ENCODE measurements at places on chromosomes 12 and 14.

DNA sequence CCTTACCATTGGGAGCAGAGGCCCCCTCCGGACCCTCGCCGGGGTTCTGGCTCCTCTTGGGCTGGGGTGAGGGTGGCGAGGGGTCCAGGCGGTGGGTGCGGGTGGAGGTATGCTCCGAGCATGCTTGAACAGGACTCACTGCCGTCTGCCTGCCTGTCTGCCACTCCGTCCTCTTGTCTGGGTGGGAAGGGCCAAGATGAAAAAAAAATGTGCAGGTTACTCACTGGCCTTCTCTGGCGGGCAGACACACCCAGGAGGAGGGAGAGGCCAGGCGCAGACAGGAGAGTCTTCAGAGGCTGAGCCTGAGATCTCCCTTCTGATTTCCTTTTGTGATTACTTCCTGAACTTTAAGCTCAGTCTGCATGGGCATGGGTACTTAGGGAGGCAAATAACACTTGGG is 76.1 kb downstream of the STON2 start:
- DNase-seq, result no peak

- DNase-seq, result no peak
These were observed 49.1 kb downstream of the CEP290 start for GRCh38 chr12:88092771-88093170.

GRCh38 chr12:88182416-88182815 is 40.3 kb downstream of the TMTC3 start:
- DNase-seq, result no peak

GRCh38 chr14:73008501-73008900 is 18.4 kb downstream of the ZFYVE1 start:
- no peak for DNase-seq

GRCh38 chr12:62919838-62920237 is 15.1 kb downstream of the PPM1H start:
- no peak for DNase-seq

DNA sequence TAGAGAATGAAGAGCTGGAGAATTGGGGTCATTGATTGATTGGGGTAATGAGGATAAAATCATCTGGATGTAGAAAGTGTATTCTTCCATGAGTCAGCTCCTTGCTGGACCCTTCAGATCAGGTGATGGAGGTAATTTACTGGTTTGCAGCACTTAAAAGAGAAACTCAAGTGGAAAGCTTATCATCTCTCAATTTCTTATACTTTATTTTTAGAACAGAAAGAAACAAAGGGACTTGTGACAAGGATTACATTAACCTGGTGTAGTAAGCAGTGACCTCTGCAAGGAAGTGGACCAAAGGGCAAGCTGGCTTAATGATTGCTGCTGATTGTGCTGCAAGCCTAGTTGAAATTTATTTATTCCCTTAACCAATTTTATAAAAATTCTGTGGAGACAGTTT is 405.0 kb downstream of the TRHDE start:
- DNase-seq, result no peak

DNA sequence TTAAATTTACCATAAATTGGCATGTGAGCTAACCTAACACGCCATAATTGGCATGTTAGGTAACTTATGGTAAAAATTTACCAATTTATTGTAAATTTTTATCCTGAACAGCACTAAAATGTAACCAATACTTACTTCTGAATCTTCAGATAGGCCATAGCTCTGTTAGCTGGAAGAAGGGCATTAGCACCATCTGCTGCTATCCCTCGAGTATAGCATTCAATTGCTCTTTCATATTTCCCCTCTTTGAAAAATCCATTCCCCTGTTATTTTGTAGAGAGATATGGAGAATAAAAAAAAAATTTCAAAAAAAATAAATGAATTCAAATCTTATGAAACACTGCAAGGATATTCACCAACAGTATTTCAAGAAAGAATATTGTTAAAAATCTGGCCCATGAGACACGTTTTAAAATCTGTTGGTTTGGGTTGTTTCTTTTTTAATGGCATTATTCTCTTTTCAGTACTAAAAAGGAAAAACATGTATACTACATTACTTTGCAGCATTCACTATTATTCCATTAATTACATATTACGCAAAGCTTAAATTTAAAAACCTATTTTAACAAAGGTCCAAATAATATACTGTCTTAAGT is 19.1 kb downstream of the RPAP3 start:
- DNase-seq, result peak; percentile 38

DNA sequence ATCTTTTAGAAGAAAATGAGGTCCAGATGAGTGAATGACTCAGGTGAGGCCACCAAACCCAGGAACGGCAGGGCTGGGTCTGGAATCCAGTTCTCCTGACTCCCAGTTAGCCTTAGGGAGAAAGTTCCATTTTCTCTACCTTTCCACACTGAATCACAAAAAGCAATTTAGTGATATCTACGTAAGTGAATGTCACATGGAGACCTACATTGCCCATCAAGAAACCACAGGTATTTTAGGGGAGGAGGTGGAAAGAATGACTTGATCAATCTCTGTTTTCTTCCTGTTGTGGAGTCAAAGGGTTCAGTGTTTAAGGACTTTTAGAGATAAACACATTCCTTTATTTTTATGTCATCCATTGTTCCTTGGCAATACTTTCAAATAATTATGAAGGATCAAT is 106.9 kb upstream of the PTPRB start:
- no peak for DNase-seq

GRCh38 chr12:69932676-69933552 is 107.9 kb downstream of the MYRFL start:
- no peak for DNase-seq

GRCh38 chr12:98544751-98545150 is 29.4 kb downstream of the TMPO start:
- no peak for DNase-seq

GRCh38 chr12:130878193-130879185 is 6.6 kb downstream of the RAN start:
- no peak for DNase-seq

DNA sequence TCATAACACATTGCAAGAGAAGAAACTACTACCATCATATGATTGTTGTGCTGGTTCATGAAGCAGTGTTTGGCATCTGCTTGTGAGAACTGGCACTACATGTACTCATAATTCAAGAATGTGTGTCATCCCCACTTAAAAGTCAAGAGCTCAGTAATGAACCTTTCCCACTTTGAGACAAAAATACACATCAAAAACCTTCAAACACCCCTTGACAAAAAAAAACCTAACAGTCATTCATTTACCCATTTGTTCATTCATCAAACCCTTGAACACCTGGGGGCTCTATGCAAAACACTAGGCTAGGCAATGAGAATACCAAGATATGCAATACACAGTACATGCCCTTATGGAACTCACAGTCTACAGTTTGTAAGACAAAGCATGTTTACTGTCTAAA is 40.0 kb downstream of the KIF21A start:
- DNase-seq, result no peak

- DNase-seq, result no peak
These were observed 34.0 kb downstream of the PLEKHD1 start for GRCh38 chr14:69518289-69519101.

- no peak for DNase-seq
These were observed 47.6 kb upstream of the BDKRB2 start for GRCh38 chr14:96156804-96157760.

DNA sequence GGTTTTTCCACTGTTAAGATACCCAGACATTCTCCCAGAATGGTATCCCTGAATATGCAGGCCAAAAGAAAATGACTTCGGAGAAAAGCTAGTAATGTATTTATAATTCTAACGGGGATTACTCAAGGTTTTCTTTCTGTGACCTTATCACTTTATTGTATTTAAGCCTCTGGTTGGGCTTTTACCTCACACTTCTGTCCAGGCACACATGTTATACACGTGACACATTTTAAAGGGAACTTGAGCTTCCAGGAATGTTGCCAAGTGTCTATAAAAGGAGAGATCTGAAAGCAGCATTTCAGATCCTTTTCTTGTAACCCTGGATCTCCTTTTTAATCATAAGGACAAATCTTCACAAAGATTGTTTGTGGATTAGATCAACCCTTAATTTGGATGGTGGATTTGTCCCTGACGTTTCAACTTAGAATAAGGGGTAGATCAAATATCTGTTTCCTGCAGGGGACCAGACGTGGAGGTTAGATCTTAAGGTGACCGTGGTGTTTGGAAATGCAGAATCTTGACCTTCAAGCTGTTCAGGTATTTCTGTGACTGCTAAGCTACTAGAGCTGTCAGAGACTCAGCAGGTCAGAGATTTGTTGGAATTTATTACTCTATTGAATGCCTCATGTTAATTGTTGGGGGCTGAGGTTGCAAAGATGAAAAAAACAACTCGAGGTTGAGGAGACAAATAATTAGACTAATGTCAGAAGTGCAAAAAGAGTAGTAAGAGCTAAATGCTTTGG is 1.5 kb downstream of the CIPC start:
- DNase-seq, result no peak

GRCh38 chr12:39505023-39505422 is 62.1 kb upstream of the KIF21A start:
- no peak for DNase-seq

GRCh38 chr12:47145188-47145587 is 65.4 kb upstream of the AMIGO2 start:
- no peak for DNase-seq

DNA sequence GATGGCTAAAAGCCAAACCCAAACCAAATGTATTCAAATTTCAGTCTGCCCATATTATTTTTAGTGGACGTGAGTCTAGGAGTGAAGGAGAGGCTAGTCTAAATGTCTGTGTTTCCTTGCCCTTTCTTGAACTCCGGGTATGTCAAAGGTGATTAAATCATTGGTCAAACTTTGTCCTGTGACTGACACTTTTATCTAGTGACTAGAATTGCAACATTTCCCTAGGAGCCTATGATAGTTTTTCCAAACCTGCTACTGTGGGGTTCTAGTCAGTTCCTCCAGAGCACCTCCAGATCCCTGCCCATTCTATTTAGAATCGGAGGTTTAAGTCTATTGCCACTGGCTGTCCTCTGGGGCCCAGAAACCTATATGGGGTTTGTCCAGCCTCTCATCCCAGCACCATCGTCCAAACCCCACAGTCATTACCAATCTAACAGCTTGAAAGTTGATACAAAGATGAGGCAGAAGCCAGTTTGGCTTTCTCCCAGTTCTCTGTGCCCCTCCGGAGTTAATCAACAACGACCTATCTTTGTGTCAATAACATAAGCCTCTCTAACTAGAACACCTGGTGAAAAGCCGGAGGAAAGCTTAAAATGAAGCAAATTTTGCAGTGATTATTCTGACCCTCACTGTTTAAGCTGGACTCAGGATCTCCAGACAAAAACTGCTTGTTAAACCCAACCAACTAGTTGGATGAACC is 306.7 kb downstream of the ZFP36L1 start:
- no peak for DNase-seq

GRCh38 chr12:56929780-56930179 is 4.4 kb downstream of the SDR9C7 start:
- DNase-seq, result no peak

DNA sequence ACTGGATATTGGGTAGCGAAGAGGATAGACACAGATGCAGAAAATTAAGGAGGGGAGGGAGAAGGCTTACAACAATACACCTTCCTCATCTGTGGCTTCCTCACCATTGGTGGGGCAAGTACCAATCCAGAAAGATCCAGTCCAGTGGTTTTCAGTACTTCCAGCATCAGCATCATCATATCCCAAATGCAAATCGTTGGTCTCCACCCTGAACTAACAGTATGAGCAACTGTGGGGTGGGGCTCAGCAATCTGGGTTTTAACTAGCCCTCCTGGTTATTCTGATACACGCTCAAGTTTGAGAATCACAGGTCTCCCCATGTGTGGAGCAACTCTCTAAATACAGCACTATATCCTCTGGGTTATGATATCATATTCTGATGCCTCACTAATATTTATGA is 193.7 kb downstream of the PAX9 start:
- DNase-seq, result no peak

- DNase-seq, result no peak
These were observed 114.9 kb downstream of the SAMD4A start for GRCh38 chr14:54681811-54682261.

DNA sequence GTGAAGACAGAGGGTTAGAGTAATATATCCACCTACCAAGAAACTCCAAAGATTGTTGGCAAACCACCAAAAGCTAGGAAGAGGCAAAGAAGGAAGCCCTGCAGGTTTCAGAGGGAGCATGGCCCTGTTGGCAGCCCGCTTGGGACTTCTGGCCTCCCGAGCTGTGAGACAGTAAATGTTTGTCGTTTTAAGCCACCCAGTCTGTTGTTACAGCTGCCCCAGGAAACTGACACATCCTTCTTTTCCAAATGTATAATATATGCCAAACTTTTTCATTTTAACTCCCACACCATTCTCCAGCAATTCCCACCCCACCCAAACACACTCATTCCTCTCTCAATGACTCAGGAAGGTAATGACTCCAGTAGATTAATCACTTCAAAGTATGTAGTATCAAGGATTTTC is 74.0 kb downstream of the RPS29 start:
- DNase-seq, result no peak

DNA sequence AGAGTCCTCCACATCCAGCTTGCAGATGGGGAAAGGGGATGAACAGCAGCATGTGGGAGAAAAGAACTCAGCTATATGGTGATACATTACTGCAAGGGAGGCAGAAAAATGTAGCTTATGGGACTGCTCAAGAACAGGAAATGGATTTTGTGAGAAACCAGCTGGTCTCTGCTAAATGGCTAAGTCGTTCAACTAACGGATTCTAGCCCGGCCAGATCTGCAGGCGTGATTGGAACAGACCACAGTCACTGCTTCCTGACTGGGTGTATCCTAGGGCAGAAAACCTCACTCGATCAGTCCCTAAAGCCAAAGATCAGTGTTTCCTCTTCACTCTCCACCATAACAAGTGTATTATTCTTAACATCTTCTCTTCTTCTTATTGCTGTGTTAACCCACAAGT is 8.1 kb upstream of the PTGDR start:
- no peak for DNase-seq

DNA sequence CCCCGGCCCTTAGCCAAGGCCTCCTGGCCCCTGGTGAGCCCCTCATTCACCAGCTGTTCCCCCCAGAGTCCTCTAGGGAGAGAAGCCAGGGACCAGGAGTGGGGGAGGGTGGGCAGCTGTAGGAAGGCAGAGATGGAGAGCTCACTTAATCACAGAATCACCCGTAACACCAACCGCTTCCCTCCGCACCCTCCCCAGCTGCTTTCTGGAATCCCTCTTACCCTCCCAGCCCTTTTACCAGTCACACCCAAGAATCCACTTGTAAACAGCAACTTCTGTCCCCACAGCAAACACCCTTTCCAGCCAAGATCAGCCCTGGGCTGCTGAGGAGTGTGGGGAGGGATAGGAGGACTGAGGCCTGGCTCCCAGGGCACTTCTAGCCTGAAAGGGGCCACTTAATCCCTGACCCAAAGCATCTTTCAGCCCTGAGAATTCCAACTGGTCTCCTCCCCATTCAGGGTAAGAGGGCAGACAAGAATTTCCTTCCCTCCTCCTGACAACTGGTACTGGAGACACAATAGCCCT is 18.8 kb downstream of the NCKAP5L start:
- no peak for DNase-seq

GRCh38 chr14:21084998-21085853 is 13.2 kb downstream of the ZNF219 start:
- no peak for DNase-seq

GRCh38 chr12:102977945-102978706 is 20.7 kb downstream of the ASCL1 start:
- DNase-seq, result no peak
